RWPE1 (cell line): ENCODE measurements at places on chromosomes 7 and 10.

DNA sequence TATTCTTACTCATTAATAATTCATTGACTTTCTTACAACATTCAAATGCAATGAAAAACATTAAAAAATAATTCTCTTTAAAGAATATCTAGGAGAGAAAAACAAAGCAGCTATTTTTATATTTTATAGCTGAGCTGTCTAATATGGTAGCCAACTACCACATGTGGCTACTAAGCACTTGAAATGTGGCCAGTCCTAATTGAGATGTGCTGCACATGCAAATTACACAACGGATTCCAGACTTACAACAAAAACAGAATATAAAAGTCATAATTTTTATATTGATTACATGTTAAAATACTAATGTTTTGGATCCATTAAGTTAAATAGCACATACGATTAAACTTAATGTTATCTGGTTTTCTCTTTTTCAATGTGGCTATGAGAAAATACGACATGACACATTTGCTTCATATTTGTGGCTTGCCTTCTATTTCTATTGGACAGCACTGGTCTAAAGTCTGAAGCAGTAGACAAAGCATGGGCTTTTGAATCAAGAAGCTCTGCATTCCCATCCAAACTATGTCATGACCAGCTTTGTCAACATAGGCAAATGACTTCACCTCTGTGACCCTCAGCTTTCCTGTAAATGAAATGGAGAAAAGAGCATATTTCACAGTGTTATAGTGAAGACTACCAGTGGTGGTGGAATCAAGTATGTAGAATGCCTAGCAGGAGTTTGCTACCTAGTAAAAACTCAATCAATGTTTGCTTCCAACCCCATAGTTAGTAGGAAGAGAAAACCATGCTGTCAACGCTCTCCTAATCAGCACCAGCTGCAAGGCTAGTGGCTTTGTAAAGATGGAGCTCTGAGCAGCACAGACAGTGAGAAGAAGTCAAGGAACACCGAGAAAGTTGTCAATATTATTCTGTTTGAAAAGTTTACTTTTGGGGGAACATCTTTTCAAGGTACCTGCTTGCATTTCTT lies 37.1 kb upstream of the GDF10 start:
- DNase-seq: no peak

DNA sequence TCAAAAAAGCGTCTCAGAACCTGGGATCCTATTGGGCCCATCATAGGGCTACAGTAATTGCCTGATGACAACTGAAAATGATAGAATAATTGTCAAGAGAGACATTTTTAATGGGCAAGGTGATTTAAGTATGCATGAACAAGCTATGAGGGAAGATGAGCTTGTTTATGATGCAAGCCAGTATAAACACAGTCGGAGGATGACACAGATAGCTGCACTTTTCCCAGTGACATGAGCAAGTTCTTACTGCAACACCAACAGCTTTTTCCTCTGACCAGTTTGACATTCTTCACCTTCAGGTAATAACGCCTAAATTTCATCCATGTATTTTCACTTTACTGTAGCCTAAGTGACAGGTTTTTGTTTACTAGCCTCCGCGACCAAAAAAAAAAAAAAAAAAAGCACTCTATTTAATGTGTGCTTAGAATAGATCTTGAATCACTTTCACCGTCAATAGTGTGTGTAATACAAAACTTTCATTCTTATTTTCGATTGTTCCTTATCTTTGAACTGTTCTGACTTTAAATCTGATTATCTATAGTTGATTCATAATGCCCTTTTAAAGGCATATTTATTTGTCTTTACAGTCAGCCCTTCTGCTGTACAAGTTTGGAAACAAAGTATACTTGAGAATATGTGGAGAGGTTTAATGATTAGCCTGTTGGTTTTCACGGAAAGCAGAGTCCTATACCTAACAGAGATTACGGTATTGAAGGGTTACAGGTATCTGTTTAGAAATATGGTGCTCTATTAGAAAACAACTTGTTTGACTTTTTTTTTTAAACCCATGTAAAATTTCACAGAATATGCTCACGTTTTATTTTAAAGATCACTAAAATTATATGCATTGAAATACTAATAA lies 1.7 kb downstream of the FOXP2 start:
- DNase-seq: no peak

GRCh38 chr10:72039377-72039776 lies 49.0 kb downstream of the SPOCK2 start:
- no peak for DNase-seq

DNA sequence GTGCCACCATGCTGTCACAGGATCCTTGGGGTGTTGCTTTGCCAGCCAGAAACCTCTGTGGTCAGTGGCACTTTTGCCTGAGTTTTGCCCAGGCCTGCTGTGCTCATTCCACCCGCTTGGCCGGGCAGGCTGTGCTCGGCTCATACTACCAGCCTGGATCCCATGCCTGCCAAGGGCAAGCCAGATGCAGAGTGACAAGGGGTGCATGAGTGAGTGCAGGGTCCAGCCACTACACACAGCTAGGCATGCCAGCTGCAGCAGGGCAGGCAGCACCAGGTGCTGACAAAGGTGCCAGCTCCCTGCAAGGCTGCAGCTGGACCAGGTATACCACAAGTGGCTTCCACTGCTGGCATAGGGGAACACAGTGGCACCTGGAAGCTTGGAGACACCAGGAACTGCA lies 28.6 kb downstream of the C10orf67 start:
- DNase-seq: no peak

DNA sequence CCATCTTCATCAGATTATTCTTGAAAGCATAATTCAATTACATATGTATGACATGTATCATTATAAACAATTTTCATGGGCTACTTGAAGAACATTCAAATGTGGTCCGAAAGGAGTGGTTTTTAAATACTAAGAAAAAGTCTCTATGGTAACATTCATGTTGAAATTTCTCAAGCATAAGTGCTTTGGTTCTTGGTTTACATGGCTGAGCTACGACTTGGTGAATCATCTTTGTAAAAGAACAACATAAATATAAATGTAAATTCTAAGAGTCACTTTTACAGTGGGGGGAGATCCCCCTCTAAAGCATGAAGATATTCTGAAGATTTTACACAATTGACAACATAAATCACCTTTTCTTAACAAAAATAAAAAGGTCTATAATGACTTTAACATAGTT lies 118.6 kb downstream of the MAGI2 start:
- DNase-seq: no peak
